ENCODE measurements at places on chromosomes 7 and 10.

GRCh38 chr10:47243791-47244190 is 56.2 kb upstream of the GDF10 start:
- no peak for DNase-seq

DNA sequence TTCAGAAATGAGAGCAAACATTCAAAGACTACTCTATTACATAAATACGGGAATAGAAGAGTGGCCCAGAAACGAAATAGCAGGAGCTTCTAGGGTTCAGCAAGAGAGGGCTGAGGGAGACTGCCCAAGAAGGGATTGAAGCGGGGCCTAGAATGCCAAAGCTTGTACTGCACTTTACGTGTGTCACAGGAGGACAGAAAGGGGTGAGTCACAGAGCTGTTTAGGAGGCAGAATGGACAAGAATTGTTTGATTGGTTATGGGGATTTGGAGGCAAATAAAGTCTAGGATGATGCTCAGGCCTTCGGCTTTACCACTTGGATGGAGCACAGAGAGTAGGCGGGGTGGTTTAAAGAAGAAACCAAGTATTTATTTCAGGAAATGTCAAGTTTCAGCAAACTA is 11.3 kb upstream of the FXYD4 start:
- DNase-seq = no peak

DNA sequence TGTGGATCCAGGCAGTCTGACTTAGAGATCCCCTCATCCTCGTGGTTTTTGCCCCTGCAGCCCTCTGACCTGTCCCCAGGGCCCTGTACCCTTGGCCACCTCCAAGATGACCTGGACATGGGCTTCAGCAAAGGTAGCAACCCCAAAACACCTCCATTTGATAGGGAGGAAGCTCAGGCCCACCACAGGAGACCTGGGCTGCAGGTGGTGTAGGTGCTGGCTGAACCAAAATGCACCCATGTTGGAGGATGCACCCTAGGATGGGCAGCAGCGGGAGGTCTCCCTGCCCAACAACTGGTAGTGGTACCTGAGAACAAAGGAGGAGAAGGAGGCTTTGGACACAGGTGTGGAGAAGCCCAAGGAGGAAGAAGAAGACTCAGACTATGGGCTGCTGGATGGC is 188.7 kb downstream of the ZNF716 start:
- no peak for DNase-seq

DNA sequence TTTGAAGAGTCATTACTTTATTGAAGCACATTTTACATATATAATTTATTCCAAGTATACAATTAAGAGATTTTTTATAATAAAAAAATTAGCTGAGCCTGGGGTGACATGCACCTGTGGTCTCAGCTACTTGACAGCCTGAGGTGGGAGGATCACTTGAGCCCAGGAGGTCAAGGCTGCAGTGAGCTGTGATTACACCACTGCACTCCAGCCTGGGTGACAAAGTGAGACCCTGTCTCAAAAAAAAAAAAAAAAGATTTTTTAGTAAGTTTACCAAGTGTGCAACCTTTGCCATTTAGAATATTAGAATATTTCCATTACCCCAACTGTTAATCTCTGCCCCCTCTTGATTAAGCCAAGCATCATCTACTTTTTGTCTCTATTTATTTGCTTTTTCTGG is 196.0 kb downstream of the CCSER2 start:
- DNase-seq = no peak

- DNase-seq = peak; percentile 31
Observed at GRCh38 chr7:118153551-118154177, 30.3 kb upstream of the LSM8 start.

DNA sequence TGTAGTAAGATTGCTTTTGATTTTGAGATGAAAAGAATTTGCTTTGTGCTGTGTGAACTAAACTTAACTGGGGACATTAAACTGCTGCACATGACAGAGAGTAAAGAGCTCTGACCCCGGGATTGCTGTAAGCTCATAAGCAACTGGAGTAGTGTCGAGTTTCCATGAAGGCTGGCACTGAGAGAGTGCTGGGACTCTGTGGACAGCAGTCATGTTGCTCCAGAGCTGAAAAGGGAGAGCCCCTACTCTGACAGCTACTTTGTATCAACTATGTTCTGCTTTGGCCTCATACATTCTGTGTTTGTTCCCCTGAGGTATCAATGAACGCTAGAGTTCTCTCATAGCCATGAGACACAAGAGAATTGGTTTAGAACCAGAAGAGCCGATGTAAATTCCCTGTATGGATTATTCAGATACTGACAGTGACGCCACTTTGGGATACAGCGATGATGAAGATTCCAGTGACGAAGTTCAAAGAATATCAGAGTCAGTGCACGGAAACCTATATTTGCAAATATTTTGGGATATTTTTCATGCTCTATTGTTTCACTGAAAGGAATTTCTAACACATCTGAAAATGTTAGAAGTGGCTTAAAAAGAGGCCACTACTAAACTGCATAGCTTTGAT is 185.9 kb upstream of the DKK1 start:
- DNase-seq = no peak

DNA sequence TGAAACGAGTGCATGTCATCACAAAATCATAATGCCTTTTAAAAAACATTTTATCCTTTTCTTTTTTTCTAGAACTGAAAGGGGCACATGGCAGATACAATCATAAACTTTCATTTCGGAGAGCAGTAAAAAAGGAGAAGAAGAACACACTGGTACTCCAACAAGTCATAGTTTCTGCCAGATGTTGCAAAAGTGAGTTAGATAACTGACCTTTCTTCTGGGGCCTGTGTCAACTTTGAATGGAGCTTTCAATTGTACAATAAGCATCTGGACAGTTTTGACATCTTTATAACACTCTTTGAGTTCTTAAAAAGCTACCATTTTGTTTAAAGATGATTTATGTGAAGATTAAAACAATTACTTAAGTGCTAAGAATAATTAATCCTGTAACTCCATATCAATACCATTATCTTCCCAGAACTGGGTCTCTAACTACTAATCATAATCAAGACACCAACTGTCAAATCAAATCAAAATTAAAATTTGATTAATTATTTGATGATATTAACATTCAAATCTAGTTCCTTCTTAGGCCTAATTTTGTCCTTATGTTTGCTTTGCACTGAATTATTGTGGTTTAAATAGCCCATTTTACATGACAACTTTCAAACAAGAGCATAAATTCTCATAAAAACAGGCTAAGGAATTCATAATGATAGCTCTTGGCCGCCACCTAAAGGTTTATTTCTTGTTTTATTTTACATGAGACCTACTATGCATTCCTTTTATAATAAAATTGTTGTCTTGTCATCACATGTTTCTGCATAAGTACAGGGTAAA is 19.5 kb upstream of the ITGB8 start:
- DNase-seq = no peak

- DNase-seq = no peak
Observed at GRCh38 chr10:108597031-108597430, 1326.3 kb downstream of the XPNPEP1 start.

GRCh38 chr7:29354340-29354739 is 159.8 kb downstream of the CHN2 start:
- no peak for DNase-seq
